ENCODE measurements at places on chromosomes 3 and 15.

- DNase-seq = no peak
These were observed 108.5 kb upstream of the PFN2 start for GRCh38 chr3:150079029-150079739.

DNA sequence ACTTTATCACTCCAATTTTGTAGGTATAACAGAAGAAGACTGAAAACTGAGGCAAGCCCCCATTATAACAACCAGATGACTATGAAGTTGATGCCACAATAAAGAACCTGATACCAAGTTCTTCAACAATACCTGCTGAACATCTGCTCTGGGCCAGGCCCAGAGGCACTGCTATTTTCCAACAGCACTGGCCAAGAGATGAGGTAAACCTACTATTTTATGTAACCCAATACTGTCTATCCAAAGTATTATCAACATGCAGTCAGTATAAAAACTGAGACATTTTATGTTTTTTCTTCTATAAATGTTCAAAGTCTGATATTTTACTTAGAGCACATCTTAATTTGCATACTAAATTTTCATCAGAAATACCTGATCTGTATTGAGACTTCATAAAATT is 6.1 kb downstream of the SPG11 start:
- no peak for DNase-seq

DNA sequence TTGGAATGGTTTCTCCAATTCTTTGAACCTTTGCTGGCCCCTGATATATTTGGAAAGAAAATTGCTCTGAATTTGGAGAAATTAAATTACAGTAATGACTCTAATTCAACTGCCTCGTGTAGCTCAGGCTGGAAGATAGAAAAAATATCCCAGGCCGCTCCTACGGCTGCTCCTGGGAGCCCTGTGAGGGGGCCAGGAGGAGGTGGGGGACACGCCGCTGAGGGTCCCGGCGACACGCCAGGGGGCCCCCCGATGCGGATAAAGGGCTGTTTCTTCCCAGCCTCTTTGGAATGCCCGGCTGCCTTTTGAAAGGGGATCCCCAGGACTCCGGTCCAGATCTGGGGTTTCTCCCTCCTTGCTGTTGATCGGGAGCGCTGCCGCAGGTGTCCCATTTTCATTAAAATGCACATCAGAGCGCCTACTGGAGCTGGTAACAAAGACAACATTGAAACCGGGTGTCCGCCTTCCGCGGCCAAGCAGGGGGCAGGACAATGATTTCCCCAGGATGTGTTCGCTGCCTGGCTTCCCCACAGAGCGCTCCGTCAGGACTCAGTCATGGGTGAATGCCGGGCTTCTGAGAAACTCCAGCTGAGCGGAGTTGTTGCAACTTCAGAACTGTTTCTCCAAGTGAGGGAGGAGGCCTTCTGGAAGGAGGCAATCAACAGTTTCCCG is 200.1 kb upstream of the KBTBD8 start:
- DNase-seq = no peak

DNA sequence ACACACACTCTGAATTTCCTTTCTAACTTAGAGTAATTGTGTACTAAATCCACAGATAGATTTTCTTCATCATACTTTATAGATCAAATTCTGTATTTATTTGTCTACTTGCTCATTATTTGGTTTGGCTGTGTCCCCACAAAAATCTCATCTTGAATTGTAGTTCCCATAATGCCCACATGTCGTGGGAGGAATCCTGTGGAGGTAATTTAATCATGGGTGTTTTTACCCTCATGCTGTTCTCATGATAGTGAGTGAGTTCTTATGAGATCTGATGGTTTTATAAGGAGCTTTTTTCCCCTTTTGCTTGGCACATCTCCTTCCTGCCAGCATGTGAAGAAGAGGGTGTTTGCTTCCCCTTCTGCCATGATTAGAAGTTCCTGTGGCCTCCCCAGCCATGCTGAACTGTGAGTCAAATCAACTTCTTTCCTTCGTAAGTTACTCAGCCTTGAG is 198.3 kb upstream of the TGFBR2 start:
- DNase-seq = no peak

DNA sequence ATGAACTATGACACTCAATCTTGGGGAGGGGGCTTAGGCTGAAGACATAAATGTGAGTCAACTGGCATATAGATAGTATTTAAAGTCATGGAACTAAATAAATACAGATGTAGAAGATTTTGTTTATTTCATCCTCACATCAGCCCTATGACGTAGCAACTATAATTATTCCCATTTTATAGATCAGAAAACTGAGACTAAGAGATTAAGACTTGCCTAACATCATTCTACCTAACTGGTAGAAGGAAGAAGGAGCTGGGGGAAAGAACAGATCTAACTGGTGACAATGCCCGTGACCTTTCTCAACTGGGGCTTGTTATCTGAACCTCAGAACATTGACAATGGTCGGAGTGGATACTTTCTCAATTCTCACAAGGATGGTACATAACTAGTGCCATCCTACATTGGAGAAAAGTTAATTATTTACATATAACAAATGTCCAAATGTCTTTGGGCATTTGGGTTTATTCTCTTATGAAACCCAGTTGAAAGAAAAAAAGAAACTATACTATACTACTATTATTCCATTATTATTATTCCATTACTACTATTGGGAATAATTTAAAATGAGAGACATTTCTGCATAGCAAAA is 10.4 kb downstream of the HERC1 start:
- DNase-seq = no peak

DNA sequence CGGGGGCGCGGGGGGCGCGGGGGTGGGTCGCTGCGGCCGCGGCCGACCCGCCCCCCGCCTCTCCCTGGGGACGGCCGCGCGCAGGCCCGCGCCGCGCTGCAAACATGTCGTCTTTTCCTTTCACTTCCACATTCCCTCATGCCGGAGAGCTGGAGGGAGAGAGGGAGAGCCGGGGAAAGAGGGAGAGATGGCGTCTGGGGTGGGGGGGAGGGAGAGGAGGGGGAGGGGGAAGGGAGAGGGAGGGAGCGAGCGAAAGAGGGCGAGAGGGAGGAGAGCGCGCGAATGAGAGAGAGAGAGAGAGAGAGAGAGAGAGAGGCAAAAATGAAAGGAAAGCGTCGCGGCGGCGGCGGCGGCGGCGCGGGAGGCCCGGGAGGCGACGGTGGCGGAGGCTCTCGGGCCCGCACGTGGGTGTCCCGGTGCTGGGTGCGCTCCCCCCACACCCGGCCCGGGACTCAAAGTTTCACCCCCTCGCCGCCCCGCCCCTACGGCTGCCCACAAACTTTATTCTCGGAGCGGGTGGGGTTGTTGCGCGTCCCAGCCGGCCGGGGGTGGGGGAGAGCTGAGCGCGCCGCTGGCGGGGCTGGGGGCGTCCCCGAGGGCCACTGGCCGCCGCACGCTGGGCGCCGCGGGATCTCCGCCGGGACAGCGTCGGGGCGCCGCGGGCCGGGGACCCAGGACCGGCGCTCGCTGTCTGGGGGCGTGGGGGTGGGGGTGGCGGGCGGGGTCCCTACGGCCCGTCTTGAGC is 731 bp downstream of the ZNF710 start:
- DNase-seq = peak; percentile 81

DNA sequence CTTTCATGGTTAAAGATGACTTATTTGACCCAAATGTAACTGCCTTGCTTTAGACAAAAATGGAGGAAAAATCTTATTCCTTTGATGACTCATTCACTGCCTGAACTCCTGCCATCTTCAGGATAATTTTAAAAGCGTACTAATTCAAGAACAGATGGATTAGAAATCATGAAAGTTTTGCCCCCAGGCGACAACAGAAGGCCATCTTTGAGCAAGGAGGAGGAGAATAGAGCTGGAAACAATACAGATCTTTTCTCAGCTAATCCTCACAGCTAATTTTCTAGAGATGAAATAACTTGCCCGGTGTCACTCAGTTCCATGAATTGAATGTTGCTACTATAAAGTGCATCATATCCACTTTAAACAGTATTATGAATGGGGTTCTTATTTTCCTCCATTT is 324.7 kb upstream of the RARB start:
- no peak for DNase-seq

GRCh38 chr3:128195369-128195768 is 42.1 kb downstream of the EEFSEC start:
- no peak for DNase-seq

DNA sequence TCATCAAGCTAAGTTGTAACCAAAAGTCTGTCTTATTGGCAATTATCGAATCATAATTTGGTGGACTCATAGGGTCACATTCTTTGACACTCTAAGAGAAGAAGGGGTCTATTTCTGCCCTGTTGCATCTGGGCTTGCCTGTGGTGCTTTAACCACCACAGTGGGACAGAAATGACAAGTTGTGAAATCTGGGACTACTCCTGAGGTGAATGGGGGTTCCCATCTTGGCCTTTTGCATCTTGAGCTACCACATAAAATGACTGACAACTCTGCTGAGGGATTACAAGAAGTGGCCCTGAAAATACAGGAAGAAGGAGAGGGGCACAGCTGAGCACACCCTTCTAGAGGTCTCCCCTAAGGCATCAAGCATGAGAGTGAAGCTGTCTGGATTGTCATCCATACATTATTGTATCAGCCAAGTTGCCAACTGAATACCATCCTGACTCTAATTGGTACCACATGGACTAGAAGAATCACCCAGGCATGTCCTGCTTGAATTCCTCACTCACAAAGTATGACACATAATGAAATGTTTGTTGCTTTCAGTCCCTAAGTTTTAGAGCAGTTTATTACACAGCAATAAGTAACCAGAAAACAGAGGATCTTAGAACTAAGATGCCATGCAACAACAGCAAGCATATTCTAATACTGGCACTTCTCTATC is 306.5 kb downstream of the ROBO1 start:
- DNase-seq = no peak

DNA sequence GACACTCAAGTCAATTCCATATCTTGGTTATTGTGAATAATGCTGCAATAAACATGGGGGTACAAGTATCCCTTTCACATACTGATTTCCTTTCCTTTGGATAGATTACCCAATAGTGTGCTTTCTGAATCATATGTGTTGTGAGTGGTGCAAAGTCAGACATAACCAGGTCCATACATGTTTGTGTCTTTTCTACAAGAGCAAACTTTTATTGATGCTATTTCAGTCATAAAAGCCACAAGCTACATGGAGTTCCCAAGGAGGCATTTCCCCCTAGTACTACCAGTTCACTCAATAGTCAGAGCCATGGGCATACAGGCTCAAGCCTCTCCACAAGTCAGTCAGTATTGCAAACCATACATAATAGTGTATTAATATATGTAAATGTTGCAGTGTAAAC is 10.1 kb downstream of the CEP63 start:
- DNase-seq = no peak

DNA sequence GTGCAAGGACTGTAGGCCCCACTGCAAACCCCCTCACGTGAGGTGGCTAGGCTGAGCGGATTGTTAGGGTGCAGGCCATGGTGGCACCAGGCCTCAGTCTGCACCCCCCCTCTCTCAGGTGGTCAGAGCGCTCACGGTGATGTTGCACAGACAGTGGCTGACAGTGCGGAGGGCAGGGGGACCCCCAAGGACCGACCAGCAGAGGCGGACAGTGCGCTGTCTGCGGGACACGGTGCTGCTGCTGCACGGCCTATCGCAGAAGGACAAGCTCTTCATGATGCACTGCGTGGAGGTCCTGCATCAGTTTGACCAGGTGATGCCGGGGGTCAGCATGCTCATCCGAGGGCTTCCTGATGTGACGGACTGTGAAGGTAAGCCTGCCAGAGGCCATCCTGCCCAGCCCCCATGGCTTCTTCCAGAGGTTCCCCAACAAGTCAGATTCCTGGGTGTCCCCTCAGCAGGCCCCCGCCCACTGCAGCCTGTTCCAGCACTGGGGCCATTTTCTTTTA is 18.2 kb downstream of the ATRIP start:
- no peak for DNase-seq

DNA sequence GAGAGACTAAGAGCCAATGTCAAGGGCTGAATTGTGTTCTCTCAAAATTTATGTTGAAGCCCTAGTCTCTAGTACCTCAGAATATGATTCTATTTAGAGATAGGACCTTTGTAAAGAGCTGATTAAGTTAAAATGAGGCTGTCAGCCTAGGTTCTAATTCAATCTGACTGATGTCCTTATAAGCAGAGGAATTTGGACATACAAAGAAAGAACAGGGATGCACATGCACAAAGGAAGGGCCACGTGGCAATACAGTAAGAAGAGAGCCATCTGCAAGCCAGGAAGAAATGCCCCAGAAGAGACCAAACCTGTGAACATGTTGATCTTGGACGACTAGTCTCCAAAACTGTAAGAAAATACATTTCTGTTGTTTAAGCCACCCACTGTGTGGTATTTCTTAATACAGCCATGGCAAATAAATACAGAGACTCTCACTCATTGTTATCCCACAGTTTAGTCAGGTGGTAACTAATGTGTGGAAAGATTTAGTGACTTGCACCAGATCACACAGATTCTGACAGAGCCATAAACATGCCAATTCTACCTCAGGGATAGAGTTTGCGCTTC is 652.2 kb downstream of the NAALADL2 start:
- DNase-seq = no peak

DNA sequence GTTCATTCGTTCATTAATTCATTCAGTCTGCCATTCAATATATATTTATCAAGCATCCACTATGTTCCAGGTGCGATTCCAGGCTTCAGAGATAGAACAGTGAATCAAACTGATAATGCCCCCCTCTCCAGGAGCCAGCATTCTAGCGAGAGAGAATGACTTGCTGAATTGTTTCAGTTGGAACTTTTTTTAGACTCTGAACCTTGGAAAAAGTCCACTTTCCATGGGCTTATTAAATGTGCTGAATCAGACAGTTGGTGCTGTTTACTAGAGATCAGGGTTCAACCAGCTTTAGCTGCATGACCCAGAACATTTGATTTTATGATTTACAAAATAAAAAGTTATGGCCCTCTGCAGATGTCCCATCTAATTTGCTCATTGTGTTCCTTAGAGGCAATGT is 213.2 kb downstream of the THSD4 start:
- DNase-seq = no peak

DNA sequence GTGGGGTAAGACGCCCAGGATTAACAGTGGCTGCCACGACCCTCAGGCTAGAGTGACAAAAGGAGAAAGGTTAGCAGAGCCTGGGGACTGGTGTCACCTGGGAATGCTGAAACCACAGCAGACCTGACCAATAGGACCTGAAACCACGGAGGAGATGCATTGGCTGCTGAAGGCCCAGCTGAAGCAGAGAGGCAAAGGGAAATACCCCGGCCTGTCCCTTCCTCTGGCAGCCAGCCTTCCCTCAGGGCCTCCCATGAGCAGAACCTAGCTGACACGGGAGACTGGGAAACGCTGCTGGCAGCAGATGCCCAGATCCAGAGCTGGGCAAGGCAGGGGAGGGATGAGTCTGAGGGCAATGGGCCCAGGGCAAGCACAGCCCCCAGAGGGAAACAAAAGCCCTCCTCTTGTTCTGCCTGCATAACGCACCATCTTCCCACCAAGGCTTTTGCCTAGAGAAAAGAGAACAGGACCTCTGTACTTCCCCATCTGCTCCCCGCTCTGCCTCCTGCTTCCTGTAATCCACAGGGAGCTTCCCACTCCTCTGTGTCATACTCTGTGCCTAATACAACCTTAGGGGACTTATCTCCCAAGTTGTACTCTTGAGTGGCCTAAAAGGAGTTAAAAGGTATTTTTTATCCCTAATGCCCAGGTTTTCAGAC is 216.2 kb downstream of the ABHD5 start:
- no peak for DNase-seq

- no peak for DNase-seq
These were observed 25.8 kb downstream of the SGO1 start for GRCh38 chr3:20160230-20160629.
